ENCODE measurements at places on chromosomes 4 and X. TPM values are rescaled to one million over a fixed set of nuclear protein-coding genes. Genes with fewer than 3 reads are reported as not detected.

Gene OPN1LW
- not detected for total RNA-seq

Gene ATP1B4
- total RNA-seq: not detected

Gene PRR32
- total RNA-seq: not detected

Gene SH2D1A
- not detected for total RNA-seq

Gene C4orf36
- total RNA-seq: 3.2 TPM

Gene SLC4A4
- total RNA-seq: 61.1 TPM

Gene FRG2
- not detected for total RNA-seq

Gene MAGEH1
- 109 TPM for total RNA-seq

Gene DOCK11
- total RNA-seq: 40.1 TPM

Gene C4orf51
- not detected for total RNA-seq

Gene ATP2B3
- total RNA-seq: 15.0 TPM

Gene FGD1
- total RNA-seq: 17.5 TPM
